NCI-H187 treated with DMSO at 0.1 percent for 48 hours (cell line): ENCODE measurements at places on chromosomes 3 and 15.

DNA sequence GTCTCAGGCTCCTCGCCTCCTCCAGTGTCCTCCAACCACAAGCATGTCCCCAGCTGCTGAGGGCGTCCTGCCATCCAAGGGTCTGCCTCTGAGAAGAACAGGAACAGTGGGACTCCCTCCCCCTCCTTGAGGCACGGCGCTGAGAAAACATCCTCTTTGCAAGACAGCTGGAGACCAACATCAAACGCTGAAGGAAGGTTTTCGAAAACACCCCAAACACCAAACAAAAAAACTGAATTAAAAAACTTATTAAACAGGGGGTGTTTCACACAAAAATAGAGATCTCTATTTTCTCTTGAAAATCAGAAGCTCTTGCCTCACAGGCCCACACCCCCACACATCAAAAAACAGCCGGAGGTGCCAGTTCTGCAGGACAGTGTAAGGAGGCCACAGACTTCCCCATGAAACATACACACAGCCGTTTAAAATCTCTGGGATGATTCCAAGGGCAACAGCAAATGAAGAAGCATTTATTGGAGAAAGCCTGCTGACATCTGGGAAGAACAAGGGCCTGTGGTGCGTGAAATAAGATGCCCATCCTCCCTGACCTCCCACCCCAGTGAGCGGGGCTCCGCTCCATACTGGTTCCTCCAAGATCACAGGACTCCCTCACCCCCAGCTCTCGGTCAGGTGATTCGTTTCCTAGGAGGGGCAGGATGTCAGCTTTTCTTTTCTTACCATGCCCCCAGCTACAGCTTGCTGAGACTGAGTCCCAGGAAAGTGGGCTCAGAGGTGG, 71.3 kb downstream of the NUP210 start:
- DNase-seq, result no peak

DNA sequence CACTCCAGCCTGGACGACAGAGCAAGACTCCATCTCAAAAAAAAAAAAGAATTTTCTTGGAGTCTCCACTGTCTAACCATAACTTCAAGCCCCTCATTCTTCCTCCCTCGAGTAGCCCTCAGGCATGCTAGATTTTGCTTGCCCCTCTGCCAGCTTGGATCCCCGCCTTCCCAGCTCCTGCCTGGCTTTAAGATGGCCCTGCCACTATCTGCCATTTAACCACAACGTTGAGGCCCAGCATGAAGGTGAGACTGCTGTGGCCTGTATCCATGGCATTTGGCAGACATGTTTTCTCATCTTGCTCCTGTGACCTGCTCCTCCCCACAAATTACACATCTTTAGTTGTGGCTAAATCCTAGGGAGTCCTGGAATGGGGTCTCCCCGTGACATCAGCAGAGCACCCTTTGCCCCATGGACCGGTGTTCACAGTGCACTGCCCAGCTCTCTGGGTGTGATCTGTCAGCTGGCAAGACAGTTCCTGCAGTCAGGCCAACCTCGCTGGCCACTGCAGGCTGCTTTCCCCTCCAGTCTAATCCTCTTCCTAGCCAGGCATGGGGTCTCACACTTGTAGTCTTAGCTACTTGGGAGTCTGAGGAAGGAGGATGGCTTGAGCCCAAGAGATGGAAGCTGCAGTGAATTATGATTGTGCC, 10.4 kb downstream of the VPS18 start:
- DNase-seq, result no peak

GRCh38 chr15:62783303-62783957, 259.1 kb upstream of the TPM1 start:
- DNase-seq, result no peak

DNA sequence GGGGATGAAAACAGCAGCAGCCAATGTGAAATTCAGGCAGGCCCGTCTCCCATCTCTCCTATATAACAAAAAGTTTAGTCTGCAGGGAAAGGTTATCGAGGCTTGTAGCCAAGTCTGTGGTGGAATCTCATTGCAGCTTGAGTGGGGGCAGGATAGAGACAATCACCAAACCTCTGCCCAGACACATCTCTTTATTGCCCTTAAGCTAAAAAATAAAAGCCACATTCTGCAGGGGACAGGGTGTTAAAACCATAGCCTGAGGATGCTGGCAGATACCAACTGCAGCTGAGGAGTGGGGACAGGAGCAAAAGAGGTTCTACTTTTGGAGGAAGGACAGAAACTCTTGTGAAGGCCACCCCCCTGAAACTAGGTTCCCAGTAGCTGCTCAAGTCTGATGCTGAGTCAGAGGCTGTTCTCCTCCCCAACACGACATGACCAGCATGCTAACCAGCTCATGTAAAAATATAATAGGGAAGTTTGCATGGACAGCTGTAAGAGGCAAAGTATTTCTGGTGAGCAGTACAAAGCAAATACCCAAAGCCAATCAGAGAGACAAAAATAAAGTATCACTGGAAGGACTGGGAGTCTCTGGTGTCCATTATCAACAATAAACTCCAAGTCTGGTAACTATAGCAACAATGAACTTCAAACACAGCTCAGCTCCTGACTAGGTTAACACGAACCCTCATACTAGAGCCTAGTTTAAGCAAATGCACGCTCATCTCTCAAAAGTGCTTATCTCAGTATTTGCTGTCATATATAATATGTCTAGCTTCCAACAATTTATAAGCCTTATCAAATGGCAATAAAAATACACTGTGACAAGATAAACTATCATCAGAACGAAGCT, 362.2 kb upstream of the SLCO3A1 start:
- no peak for DNase-seq

DNA sequence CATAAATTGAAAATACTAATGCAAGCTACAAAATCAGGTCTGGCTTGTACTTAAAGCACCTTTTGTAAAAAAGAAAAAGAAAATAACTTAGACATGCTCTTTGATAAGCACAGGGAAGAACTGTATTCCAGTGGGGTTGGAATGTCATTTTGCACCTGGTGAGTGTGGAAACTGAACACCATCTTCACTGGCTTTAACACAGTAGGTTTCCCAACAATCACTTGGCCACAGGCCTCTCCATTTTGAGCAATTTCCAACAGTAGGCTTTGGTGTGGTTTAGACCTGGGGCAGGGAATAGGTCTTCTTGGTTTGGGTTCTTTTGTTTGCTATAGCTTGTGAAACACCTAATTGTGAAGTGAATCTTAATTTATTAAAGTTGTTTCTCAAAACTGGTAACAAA, 18.9 kb downstream of the PDZRN3 start:
- no peak for DNase-seq

GRCh38 chr3:175729466-175729865, 870.3 kb downstream of the NAALADL2 start:
- DNase-seq, result no peak
